Osteocyte (in vitro differentiated cells): ENCODE measurements at places on chromosomes 2 and 18.

DNA sequence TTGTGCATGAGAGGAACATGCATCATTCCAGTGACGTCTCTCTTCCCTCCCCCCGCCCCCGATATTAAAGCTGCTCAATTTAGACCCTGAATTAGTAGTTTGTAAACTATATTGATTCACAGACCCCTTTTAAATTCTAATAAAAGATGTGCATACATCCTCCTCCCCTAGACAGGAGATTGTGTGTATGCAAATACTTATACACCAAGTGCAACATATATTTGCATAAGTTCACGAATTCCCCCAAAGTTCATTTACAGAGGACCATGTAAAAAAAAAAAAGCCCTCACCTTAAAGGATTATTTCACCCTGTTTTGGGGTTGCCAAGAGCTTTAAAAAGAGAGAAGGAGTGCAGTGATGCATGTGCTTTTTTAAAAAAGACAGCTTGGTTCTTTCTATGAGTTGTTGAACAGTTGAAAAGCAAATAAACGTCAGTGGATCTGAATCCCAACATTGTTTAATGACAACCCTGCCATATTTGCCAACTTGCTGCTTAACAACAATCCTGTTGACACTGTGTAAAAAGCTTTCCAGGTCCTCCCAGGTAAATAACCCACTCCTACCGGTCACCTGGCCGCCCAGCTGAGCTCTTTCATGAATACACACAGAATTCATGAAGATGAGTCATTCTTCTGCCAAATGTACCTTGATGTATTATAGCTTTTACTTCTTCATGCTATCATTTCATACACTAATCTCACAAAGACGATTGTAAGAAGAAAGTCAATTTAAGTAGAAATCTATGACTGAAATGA, 211.5 kb downstream of the IKZF2 start:
- no peak overlapping the region for H3K27ac ChIP-seq
- no peak overlapping the region for H3K4me3 ChIP-seq
- H3K4me1 ChIP-seq, result peaks cover 11% of the 10 kb centered on the region

GRCh38 chr2:236947896-236948295, 137.8 kb upstream of the COPS8 start:
- no peak overlapping the region for H3K27ac ChIP-seq
- peaks cover 3% of the 10 kb centered on the region for H3K4me1 ChIP-seq
- no peak overlapping the region for H3K4me3 ChIP-seq
- H3K36me3 ChIP-seq, result peaks cover 2% of the 10 kb centered on the region

GRCh38 chr2:110874453-110875383, 142.3 kb downstream of the ACOXL start:
- no peaks in the 10 kb centered on the region for H3K4me1 ChIP-seq
- H3K4me3 ChIP-seq, result no peak overlapping the region
- H3K27ac ChIP-seq, result no peak overlapping the region

DNA sequence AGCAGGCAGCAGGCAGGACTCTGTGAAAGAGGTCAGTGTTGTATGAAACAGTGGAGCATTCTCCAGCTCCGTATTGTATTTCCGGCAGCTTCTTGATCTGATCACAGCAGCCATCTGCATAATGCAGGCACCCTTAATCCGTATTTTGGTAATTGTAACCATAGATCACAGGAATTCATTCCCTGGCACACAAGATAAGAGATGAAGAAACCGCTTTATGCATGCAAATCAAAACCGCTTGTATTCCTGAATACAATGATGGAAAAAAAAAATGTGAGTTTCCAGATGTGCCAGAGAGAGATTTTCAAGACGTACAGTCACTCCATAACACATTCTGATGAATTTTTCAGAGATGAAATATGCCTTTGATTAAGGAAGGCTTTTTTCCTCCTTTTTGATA, 221.3 kb downstream of the ACKR3 start:
- H3K27me3 ChIP-seq, result peaks cover 41% of the 10 kb centered on the region
- DNase-seq, result no peak
- H3K4me1 ChIP-seq, result no peaks in the 10 kb centered on the region
- H3K27ac ChIP-seq, result no peak overlapping the region
- H3K4me3 ChIP-seq, result no peak overlapping the region

DNA sequence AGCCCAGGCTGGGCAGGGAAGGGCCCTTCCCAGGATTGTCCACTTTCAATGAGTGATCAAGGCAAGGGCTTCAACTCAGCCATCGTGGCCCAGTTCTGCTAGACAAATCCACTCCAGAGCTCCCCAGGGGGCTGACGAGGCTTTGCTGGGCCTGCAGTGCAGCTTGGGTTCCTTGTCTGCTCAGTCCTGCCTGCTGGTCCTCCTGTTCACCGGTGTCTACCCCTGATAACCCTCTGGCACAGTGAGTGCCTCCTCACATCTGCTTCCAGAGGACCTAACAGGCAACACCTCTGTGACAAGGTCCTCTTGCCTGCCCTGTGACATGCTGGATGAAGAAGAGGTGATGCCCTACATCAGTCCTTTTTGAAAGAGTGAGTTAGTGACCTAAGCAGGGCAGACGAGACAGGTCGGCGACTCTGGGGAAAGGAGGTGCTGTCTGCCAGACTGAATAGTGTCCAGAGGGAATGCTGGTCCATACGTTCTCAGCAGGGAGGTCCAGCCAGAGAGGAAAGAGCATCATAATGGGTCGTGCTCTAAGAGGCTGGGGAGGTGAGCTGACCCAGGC, 20.9 kb upstream of the KCNF1 start:
- no peak overlapping the region for H3K4me3 ChIP-seq
- DNase-seq, result no peak
- peaks cover 52% of the 10 kb centered on the region for H3K27me3 ChIP-seq
- no peaks in the 10 kb centered on the region for H3K4me1 ChIP-seq

- DNase-seq, result no peak
- H3K4me3 ChIP-seq, result no peak overlapping the region
- no peak overlapping the region for H3K27ac ChIP-seq
- H3K4me1 ChIP-seq, result no peaks in the 10 kb centered on the region
- H3K36me3 ChIP-seq, result peaks cover 20% of the 10 kb centered on the region
These were observed 125.5 kb downstream of the DYSF start for GRCh38 chr2:71578767-71579342.

- no peaks in the 10 kb centered on the region for H3K27me3 ChIP-seq
- H3K36me3 ChIP-seq, result peaks cover 17% of the 10 kb centered on the region
- peaks cover 3% of the 10 kb centered on the region for H3K4me1 ChIP-seq
- no peak for DNase-seq
- no peak overlapping the region for H3K4me3 ChIP-seq
These were observed 7.2 kb downstream of the PMS1 start for GRCh38 chr2:189791338-189792042.

GRCh38 chr2:203603456-203604389, 68.6 kb upstream of the RAPH1 start:
- no peaks in the 10 kb centered on the region for H3K36me3 ChIP-seq
- H3K27me3 ChIP-seq, result no peaks in the 10 kb centered on the region
- no peak overlapping the region for H3K4me3 ChIP-seq

DNA sequence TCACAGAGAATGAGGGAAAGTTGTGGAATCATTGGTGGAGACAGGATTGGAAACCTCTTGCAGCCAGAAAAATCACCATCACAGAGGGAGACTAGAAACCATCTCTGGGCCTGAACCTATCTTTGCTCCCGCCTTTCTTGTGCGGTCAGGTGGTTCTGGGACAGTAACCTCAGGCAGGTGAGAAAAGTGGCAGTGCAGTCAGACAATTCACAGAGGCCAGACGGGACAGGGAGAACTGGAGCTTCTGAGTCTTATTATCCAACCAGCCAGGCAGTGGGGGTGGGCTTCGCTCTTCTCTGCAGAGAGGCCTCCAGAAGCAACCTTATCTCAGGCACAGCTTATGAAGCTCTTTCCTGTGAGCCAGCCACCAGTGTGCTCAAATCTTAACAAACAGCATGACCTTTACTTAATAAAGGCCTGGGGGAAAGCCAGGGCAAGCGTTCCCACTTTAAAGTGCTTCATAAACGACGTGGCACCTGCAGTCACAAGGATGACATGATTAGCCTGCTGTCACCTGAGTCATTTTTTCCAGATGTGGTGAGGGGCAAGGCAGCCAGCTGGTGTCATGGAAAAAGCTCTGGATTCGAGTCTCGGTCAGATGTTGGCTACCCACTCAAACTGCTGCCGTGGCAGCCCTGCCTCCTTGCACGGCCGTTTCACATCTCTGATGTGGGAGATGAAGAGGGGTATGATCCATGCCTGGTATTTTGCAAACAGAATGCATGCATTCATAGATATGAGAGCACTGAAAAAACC, 109.7 kb downstream of the B3GNT2 start:
- H3K27me3 ChIP-seq, result peaks cover 10% of the 10 kb centered on the region
- no peak overlapping the region for H3K27ac ChIP-seq
- peaks cover 17% of the 10 kb centered on the region for H3K4me1 ChIP-seq
- no peak for DNase-seq

DNA sequence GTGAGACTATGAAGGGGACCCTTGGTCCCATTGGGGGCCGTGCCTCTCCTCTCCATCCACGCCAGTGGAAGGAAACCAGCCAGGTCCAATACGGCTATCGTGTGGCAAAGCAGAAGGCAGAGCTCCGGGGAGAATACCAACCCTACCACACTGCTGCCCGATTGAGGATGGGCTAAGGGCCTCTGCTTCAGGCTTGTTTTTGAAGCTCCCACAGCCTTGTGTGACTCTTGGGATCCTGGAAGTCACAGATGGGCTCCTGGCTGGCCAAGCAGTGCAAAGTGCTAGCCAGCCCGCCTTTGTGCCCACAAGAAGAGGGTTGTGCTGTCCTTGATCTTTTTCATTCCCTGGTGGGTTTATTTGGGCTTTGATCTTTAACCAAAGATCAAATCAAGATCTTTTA, 70.6 kb upstream of the ID2 start:
- no peaks in the 10 kb centered on the region for H3K36me3 ChIP-seq
- peaks cover 3% of the 10 kb centered on the region for H3K4me1 ChIP-seq
- H3K4me3 ChIP-seq, result no peak overlapping the region
- peaks cover 12% of the 10 kb centered on the region for H3K27me3 ChIP-seq
- no peak overlapping the region for H3K27ac ChIP-seq

- H3K4me3 ChIP-seq, result no peak overlapping the region
- no peak overlapping the region for H3K27ac ChIP-seq
- DNase-seq, result no peak
- no peaks in the 10 kb centered on the region for H3K27me3 ChIP-seq
- H3K4me1 ChIP-seq, result peaks cover 25% of the 10 kb centered on the region
These were observed 4.3 kb downstream of the VAPA start for GRCh38 chr18:9918016-9918680.

GRCh38 chr2:47594656-47595055, 188.3 kb upstream of the MSH6 start:
- H3K4me3 ChIP-seq, result no peak overlapping the region
- H3K4me1 ChIP-seq, result no peaks in the 10 kb centered on the region
- DNase-seq, result no peak
- peaks cover 23% of the 10 kb centered on the region for H3K27me3 ChIP-seq

DNA sequence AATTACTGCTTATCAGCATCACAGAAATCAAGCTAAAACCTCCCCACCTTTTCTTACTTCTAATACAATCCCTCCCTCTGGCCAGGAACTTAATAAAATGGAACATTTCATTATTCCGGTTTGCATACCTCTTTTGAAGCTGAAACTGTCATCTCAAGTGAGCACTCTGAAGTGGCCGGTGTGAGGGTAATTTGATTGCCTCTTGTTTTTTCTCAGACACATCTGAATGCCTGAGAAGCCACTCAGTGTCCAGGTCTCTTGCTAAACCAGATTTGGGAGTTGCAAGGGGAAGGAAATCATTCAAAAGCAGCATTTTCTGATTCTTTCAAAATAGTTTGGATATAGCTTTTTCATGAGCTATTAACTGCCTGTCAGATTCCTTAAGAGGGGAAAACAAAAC, 190.3 kb downstream of the C1D start:
- no peaks in the 10 kb centered on the region for H3K27me3 ChIP-seq
- H3K4me3 ChIP-seq, result no peak overlapping the region
- no peak overlapping the region for H3K27ac ChIP-seq
- no peak for DNase-seq
- H3K4me1 ChIP-seq, result peaks cover 25% of the 10 kb centered on the region
- no peaks in the 10 kb centered on the region for H3K36me3 ChIP-seq

- peaks cover 14% of the 10 kb centered on the region for H3K4me1 ChIP-seq
- no peak overlapping the region for H3K4me3 ChIP-seq
- no peak overlapping the region for H3K27ac ChIP-seq
- no peaks in the 10 kb centered on the region for H3K27me3 ChIP-seq
These were observed 66.7 kb upstream of the RPL31 start for GRCh38 chr2:100935372-100935752.

DNA sequence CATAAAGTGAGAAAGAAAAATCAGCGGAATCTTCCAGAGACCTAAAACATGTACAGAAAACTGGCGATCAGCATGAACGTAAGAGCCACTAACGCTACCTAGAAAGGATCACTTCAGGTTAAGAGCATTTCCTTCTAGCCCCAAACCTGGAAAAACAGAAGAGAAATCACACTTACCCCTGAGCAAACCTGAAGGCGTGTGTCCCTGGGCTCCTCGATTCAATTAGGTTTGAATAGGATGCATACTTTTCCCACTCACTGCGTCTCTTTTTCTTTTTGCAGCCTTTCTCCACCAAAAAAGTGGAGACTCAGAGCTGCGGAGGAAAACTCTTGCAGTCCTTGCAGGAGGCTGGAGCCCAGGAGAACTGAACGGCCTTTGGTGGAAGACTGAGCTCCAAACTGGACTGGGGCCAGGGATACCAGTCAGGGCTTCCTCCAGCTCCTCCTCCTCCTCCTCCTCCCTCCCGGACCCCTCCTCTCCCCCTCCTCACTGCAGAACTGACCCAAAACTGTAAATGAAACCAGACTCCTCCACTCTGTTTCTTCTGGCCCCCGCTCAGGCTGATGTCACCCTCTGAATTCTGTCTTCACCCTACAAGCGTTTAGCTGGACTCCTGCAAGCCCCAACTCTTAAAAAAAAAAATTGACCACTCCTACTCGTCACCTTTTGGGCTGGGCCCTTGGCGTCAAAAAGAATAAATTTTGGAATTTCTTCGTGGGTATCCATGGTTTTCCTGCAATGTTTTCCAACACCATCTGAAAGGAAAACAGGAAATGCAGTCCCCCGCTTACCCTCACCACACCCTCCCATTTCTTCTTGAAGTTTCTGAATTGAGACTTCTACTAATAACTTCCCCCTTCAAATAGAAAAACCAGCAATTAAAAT, at the start of gene COL6A3:
Gene COL6A3, minus strand, starts transcription at position 388 of the 885 bp plus-strand sequence. CDS start 17,347 bp downstream, outside the sequence.
- peak within 1 kb of the TSS; percentile 81 for H3K27ac ChIP-seq
- no peak for DNase-seq
- H3K27me3 ChIP-seq, result no peaks in the 10 kb centered on the region

- peaks cover 4% of the 10 kb centered on the region for H3K4me1 ChIP-seq
- no peak overlapping the region for H3K4me3 ChIP-seq
- peaks cover 2% of the 10 kb centered on the region for H3K36me3 ChIP-seq
- DNase-seq, result no peak
- H3K27me3 ChIP-seq, result peaks cover 8% of the 10 kb centered on the region
- no peak overlapping the region for H3K27ac ChIP-seq
These were observed 112.1 kb downstream of the MBD2 start for GRCh38 chr18:54112356-54112755.
